ENCODE measurements at places on chromosomes 5 and 9.

DNA sequence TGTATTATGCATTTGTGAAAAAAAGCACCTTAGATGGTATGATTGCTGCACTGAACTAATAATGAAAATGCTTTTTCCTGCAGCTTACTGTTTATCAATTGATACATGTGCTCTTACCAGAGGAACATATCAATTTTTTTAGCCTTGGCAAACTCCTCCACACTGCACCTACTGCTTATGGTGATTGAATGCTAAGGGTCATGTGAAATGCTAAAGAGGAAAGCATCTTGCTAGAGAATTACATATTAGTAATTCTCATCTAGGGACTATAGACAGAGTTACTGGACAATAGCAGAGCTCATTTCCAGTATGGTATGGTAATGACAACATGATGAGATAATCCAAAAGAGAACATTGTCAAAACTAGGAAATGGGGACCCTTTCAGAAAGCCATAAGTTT is 817.1 kb downstream of the CDH12 start:
- no peak for DNase-seq

DNA sequence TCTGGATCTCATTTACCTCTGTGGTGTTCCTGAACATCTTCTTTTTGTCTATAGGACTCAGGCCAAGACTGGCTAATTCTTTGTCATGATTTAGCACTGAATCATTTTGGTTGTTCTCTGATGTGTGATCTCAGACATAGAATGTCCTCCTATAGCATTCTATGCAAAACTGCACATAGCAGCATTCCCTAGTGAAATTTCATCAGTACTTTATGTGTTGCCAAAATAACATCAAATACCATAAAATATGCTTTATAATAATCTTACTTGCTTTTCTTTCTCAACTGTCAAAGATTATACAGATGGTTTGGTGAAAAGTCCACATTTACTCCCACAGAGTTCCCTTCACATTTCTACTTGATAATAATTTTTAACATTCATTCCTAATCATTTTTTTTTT is 115.7 kb upstream of the MPDZ start:
- no peak for DNase-seq

DNA sequence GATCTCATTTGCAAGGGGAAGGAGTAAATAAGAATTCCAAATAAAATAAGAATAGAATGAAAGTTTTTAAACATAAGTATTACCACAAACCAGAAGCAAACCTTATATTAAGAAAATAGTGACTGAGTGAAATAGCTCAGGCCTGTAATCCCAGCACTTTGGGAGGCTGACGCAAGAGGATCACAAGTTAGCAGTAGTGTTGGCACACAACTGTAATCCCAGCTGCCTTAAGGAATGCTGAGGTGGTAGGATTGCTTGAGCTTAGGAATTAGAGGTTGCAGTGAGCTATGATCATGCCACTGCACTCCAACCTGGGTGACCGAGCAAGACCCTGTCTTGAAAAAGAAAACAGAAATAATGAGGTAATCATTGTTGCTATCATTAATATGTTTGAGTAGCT is 47.0 kb downstream of the APC start:
- no peak for DNase-seq

- no peak for DNase-seq
Observed at GRCh38 chr9:119836036-119836435, 466.8 kb upstream of the BRINP1 start.

Data from activated T-cell treated with anti-CD3 and anti-CD28 coated beads, Interleukin-2, amount 50 U/mL, for 72 hours (primary cell).